ENCODE measurements at places on chromosomes 11 and 22.
A peak's percentile ranks its signal among the peaks of the same experiment; 100 is the strongest.

GRCh38 chr11:78920329-78920728 is 345.7 kb upstream of the NARS2 start:
- no peak for DNase-seq

DNA sequence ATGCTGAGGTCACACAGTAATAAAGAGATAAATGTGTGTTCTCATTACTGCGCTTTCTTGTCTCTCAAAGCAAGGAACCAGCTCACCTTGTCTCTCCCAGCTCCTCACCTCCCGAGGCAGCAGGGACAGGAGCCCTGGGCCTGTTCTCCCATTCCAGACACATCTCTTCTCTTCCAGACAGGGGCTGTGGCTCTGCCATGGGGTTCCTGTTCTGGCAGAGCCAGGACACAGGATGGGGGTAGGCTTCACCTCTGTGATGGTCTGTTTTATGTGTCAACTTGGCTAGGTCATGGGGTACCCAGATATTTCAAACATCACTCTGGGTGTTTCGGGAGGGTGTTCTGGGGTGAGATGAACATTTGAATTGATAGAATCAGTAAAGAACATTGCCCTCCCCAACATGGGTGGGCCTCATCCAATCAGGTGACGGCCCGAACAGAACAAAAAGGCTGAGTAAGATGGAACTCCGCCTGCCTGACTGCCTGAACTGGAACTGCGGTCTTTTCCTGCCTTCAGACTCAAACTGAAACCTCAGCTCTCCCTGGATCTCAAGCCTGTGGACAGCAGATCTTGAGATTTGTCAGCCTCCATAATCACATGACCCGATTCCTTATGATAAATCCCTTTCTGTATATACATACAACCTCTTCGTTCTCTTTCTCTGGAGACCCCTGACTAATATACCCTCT is 2.0 kb upstream of the VSIG10L2 start:
- no peak for DNase-seq

- no peak for DNase-seq
Measured at GRCh38 chr11:15770798-15771414, 585.4 kb downstream of the SOX6 start.

- DNase-seq, result no peak
Measured at GRCh38 chr11:107848345-107848744, 10.2 kb downstream of the SLC35F2 start.

DNA sequence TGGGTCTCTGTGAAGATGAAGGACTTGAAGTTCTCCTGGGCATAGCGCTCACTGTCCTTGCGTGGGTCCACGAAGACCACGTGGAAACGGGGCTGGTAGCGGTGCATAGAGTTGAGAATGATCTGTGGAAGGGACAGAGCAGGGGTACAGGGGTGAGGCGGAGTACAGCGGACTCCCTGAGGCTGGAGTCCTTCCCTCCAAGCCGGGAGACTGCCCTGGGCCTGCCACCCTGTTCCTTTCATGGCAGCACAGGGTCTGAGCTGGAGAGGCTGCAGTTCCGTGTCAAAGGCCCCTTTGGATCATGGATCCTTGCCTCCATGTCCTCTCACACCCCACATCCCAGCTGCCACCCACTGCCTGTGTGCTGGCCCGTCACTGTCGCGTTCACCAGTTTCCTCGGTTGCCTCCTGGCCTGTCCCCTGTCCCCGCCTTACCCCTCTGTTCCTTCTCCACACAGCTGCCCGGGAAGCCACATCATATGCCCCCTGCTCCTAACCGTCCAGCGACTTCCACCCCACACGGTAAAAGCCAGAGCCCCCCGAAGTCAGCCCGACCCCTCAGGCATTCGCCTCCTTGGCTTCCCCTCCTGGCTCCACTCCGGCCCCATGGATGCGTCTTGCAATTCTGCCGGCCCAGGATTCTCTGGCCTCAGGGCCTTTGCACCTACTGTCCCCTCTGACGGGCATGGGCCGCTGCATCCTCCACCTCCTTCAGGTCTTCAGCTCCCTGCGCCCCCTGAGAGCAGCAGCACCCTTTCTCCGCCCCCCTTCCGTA is 3.4 kb upstream of the NUDT8 start:
- DNase-seq, result no peak

- no peak for DNase-seq
Measured at GRCh38 chr11:5223146-5223545, 3.7 kb downstream of the HBB start.

DNA sequence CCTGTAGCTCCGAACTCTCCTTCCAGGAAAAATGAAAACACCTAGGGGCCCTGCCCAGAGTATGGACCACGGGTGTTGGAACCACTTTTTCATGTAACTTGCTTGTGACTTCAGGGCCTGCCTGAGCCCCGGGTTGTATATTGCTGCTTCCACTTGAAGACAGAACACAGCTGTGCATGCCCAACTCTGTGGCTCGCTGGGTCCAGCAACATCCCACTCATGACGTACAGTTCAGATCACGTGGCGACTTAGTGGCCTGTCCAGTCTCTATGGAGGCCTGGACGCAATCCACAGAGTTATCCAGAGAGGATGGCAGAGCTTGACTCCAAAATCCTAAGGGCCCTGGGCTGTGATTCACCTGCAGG is 6.8 kb downstream of the C11orf21 start:
- peak; percentile 7 for DNase-seq

Data from gastrocnemius medialis (tissue), 4 donors.